Activated naive CD8-positive, alpha-beta T cell treated with anti-CD3 and anti-CD28 coated beads, Interleukin-2, amount 50 U/mL, for 16 hours (primary cell): ENCODE measurements at places on chromosomes 3 and 15.

GRCh38 chr3:110254591-110254990 is 817.0 kb upstream of the NECTIN3 start:
- DNase-seq = no peak

DNA sequence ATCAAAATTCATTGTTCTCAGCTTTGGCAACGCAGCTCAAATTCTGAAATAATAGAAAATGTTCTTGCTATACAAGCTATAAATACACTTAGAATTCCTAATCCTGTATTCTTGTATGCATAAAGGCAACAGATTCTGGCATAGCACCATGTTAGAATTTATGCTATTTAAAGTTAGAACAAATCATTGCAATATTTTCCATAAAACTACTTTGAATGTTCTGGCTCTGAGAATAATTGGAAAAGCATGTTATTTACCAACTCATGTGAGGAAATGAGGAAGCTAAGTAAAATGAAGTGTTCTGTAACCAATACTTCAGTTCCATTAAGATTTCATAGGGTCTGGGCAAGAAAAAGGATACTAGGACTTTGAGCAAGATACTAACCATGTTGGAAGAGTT is 888.9 kb downstream of the SQOR start:
- DNase-seq = no peak

DNA sequence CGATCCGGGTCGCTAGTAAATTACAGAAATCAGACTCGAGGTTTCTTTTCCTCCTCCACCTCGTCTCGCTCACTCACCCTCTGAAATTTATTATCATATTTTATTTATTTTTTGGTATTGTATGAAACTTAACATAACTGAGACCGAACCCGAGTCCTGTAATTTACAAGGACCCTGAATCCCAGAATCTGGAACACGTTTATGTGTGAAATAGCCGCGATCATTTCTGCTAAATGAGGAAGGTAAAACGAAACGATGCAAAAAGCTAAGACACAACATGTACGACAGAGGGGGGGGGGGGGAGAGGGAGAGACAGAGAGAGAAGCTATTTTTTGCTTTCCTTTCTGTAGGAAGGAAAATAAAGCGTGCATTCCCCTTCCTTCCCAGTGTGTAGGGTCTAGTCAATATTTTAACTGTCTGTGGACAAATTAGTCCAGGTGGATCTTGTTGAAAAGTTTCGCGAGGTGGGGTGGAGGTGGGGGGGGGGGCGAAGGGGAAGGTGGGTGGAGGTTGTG is 1.6 kb downstream of the BBX start:
- no peak for DNase-seq

DNA sequence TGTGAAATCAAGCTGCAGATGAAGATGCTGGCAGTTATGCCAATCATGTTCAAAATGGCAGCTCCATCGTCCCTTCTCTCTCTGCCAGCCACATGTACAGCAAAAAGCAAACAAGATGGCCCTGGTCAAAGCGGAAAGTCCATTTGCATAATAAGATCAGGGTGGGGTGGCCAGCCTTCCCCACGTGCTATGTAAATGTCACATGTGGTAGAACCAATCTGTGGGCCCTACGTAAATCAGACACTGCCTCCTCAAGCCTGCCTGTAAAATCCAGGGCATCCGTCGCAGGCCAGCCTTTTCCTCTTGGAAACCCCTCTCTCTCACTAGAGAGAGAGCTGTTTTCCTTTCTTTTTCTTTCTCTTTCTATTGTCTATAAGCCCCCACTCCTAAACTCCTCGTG is 243.5 kb upstream of the KBTBD8 start:
- no peak for DNase-seq

- DNase-seq = no peak
Observed at GRCh38 chr3:140258222-140258724, 323.3 kb downstream of the CLSTN2 start.
